ENCODE measurements at places on chromosomes 5 and 9.

DNA sequence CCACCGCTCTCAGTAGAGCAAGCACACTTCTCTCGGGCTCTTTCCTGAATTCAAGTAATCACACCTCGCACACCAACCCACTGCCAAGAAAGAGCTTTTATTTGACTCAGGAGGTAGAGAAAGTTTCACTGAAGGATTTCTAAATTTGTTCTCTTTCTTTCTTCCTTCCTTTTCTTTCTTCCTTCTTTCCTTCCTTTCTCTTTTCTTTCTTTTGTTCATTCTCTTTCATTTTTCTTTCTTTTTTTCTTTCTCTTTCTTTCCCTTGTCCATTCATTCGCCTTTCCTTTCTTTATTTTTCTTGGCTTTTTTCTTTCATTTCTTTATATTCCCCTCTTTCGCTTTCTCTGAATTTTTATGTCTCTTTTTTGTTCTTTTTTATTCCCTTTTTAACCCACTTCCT lies 300.1 kb downstream of the ENC1 start:
- no peak for DNase-seq

DNA sequence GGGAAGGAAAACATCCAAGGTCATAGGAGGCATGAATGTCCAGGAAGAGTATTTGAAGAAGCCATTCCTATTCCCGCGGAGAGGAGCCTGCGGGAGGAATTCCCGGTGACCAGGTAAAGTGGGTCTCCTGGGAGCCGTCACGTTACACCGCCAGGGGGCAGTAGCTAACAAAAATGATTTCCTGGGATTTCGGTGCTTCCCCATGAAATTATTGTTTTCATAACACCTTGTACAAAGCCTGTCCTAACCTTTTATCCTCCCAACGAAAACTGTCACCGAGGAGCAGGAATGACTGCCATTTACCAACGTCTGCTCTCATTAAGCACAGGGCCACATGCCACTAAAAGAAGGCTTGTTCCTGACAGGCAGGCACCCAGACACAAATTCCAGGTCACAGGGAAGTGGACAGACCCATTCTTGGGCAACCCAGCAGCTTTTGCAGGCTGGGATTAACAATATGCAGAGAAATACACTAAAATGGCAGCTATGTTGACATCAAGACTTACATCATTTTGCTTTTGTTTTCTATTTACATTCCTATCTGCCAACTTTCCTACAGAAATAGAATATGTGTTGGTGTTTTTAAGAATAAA lies 41.2 kb upstream of the CTSL start:
- no peak for DNase-seq

DNA sequence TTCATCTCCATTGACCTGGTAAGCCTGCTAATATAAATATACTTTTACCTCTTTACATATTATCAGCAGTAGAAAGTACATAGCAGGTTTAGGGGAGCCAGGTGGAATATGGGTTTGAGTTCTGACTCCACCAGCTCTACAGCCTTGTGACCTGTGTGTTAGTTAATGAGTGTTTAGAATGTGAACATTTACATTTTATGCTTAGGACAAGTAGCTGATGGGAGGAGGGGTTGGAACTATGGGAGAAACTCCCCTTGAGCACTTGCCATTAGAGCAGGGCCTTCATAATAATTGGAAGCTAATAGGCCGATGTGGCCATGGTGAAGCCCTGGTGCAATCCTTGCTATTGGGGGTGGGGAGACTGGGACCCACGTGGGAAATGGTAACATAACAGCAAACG lies 148.3 kb upstream of the NTRK2 start:
- DNase-seq, result no peak

- DNase-seq, result no peak
These were observed 2.2 kb upstream of the GDNF start for GRCh38 chr5:37842048-37842447.

DNA sequence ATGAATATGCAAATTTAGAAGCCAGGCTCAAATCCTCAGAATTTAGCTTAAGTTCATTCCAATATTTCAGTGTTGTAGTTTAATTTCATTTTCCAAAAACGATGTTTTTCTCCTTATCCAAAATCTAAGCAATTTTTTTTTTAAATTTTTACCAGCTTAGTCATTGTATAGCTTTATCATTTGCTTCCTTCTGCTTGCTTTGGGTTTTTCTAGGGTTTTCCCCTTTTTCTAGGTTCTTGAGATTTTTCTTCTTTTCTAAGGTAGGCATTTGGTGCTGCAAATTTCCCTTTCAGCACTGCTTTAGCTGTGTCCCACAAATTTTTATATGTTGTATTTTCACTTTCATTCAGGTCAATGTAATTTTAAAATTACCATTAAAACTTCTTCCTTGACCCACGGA lies 34.4 kb upstream of the CCDC112 start:
- no peak for DNase-seq

GRCh38 chr5:57532513-57533497 lies 50.2 kb upstream of the ACTBL2 start:
- no peak for DNase-seq

- DNase-seq, result no peak
These were observed 100.0 kb downstream of the SEMA5A start for GRCh38 chr5:9445826-9446388.

GRCh38 chr9:79969393-79970145 lies 397.8 kb downstream of the TLE4 start:
- no peak for DNase-seq

DNA sequence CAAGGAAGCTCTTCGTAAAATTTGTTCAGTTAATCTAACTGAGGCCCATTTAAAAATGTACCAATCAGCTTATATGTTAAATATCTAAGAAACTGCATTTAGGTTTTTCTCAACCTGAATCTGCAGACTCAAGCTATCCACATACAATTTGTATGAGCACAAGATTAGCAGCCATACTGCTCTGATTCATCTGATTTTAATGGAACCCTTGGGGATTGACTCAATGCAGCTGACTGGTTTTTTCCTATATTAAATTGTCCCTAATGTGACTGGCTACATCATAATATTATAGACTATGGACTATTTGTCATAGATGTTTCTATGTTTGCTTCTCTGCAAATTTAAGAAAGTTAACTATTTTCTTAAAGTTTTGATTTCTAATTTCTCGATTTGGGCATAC lies 451.0 kb upstream of the TUSC1 start:
- DNase-seq, result no peak

GRCh38 chr5:59234236-59234635 lies 651.4 kb downstream of the RAB3C start:
- no peak for DNase-seq

DNA sequence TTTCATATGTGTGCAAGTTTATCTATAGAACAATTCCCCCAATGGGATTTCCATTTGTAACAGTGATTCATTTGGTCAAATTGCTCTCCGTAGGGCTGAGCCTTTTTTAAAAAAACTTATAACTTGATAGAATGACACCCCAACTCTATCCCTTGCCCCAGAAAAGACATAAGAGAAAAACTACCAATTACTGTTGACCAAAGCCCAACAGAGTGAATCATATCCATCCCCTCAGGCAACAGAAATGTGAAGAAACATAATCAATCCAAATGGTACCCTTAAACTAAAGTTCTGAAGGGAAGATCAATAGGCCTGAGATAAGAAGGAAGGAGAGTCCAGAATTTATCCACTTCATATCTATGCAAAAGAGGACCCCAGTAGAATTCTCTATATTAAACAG lies 17.8 kb downstream of the TICAM2 start:
- DNase-seq, result no peak

DNA sequence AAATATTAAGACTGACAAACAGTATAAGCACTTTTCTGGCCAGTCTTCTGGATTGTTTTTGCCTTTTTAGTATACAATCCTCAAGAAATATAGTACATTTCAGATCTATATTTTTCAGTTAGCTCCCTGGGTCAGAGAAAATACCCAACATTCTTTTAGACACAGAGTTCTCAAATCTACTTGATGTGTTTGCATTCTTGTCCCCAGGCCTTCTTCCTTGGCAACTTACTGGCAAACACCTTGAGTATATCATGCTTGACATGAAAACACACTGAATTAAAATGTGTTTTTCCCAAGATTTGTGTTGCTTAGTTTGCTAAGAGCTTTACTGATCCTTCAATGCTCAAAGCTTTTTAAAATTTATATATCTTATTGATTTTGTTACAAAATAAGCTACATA lies 1413.1 kb upstream of the CDH9 start:
- no peak for DNase-seq

GRCh38 chr9:69198521-69199220 lies 24.6 kb downstream of the TJP2 start:
- DNase-seq, result no peak

- DNase-seq, result no peak
These were observed 71.9 kb downstream of the MAP1B start for GRCh38 chr5:72179028-72179815.

GRCh38 chr5:103041071-103041676 lies 78.8 kb downstream of the GIN1 start:
- DNase-seq, result no peak

DNA sequence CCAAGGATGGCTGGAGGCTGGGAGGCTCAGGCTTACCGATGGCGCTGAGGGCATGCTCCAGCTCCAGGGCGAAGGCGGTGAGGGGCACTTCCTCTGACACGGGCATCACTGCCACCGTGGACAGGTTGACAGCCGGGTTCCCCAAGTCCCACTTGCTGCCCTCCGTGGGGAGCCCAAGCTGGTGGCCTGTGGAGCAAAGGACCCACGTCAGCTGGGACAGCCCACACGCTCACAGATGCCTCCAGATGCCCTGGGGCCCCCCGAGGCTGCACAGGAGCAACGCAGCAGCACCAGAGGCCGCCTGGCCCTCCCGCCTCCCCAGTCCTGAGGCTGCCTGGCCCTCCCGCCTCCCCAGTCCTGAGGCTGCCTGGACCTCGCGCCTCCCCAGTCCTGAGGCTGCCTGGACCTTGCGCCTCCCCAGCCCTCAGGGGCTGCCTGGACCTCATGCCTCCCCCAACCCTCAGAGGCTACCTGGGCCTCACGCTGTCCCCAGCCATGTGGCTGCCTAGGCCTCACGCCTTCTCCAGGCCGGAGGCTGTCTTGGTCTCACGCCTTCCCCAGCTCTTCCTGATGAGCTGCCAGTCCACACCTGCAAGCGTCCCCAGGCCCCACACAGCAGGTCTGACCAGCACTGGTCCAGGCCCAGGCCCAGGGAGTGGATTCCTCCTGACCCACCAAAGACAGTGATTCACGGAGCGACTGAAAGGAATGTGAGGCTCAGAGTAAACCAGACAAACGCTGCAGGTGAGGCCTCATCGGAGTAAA lies 25.6 kb upstream of the NSMF start:
- no peak for DNase-seq

- no peak for DNase-seq
These were observed 527.2 kb downstream of the KCTD16 start for GRCh38 chr5:144697847-144698262.

DNA sequence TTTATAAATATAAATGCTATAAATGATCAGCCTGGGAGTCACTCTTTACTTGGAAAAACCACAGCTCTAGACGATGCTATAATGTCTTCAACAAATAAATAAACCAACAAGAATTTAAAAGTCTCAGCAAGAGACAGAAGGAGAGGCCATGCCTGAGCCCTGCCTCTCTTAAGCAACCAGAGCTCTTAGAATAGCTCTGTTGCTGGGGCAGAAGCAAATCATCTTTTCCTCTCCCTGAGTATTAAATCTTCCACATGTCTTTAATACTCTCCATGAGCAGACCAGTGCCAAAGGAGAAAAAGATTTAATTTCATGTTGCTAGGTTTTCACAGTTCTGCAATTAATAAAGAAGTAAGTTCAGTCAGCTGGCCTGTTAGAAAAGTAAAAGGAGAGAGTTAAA lies 408.0 kb upstream of the SLC30A5 start:
- DNase-seq, result no peak

GRCh38 chr5:81183811-81184748 lies 49.0 kb upstream of the CKMT2 start:
- DNase-seq, result no peak

GRCh38 chr5:122463221-122463620 lies 151.2 kb downstream of the SNCAIP start:
- no peak for DNase-seq

DNA sequence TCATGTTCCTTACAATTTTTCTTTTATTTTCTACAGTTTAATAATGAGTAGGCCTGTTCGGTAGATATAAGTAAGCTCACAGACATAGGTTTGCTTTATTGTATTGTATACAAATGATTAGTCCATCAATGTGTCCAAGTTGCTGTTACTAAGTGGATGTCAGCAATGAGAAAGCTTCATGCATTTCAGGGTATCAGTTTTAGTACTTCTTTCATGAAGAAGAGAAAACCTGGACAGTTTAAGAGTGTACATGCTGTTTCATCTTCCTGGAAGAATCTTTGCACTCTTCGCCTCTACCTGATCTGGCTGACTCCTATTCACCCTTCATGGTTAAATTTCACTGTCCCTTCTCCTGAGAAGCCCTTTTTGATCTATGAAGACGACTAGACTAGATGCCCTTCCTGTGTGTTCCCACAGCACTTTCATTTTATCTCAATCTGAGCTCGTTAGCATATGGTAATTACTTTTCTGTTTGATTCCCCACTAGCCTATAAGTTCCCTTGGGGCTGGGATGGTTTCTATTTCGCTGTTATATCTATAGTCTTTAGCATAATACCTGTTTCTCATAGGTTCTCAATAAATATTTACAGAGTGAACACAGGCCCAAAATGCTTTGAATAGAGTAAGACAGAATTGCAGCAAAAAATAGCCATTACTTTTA lies 70.7 kb downstream of the CETN3 start:
- no peak for DNase-seq

DNA sequence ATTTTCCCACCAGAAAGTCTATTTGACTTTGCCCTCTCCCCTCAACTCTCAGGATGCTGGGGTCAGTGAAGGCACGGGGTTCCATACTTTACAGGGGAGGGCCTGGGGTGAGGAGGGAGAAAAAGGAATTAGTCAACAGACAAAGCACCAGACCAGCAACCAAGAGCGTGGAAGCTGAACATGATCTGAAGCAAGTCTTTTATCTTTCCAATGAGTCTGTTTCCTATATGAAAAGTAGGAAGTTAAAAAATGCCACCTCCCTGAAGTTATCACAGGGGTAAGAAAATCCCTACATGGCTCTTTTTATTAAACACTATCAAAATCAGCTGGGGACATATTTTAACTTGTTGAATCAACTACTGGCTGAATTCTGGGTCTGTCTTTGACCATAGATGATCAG lies 337.0 kb downstream of the TRPM3 start:
- DNase-seq, result no peak

DNA sequence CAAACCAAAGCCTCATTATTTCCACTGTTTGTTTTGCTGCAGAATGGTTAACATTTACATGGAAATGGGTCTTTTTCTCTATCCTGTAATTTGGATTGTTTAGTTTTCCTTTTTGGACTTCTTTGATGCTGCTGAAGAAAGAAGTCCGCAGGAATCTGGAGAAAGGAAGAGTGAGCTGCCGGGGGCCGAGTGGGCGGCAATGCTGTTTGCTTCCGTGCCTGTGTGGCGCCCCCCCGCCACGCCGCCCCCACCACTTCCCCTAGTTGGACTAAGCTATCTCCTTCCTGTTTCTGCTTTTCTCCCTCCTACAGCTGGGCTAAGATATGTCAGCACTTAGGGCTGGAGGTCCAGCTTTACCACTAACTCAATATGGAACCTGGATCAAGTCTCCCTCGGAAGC lies 39.7 kb downstream of the ACTL7B start:
- no peak for DNase-seq

GRCh38 chr5:103522586-103522985 lies 40.0 kb downstream of the NUDT12 start:
- DNase-seq, result no peak
